Heart right ventricle (tissue), 16 donors: ENCODE measurements at places on chromosomes 6 and 20. TPM values are rescaled to one million over a fixed set of nuclear protein-coding genes. Genes with fewer than 3 reads are reported as not detected.

PTCRA gene
- not detected for total RNA-seq

EPPIN gene
- not detected for total RNA-seq

CDC40 gene
- total RNA-seq, result 16.0 TPM

TGM3 gene
- not detected for total RNA-seq

ETV7 gene
- not detected for total RNA-seq

TIAM2 gene
- 8.4 TPM for total RNA-seq

GPR6 gene
- total RNA-seq, result not detected

UBD gene
- total RNA-seq, result not detected

PCSK2 gene
- total RNA-seq, result 0.97 TPM

LGSN gene
- not detected for total RNA-seq

CRIP3 gene
- 13.6 TPM for total RNA-seq

HSPA1L gene
- 2.9 TPM for total RNA-seq

KATNA1 gene
- total RNA-seq, result 10.3 TPM

STMND1 gene
- total RNA-seq, result not detected

KCNK16 gene
- total RNA-seq, result not detected

CD83 gene
- total RNA-seq, result 2.1 TPM

EEF1A2 gene
- total RNA-seq, result 1,411 TPM

RGS17 gene
- 0.04 TPM for total RNA-seq

TOX2 gene
- 0.36 TPM for total RNA-seq

GRM1 gene
- total RNA-seq, result 8.3 TPM

SIRPB2 gene
- total RNA-seq, result 1.3 TPM

SCRT2 gene
- total RNA-seq, result not detected
